ENCODE measurements at places on chromosomes 5 and 9. TPM values are rescaled to one million over a fixed set of nuclear protein-coding genes. Genes with fewer than 3 reads are reported as not detected.

GRCh38 chr9:132116583-132116982 lies 36.9 kb upstream of the MED27 start:
- peak; percentile 79 for ATAC-seq

PCDHGA11 gene
- total RNA-seq, result 1.9 TPM

- peak; percentile 85 for ATAC-seq
Measured at GRCh38 chr5:32531885-32532520, 53.4 kb upstream of the SUB1 start.

DNA sequence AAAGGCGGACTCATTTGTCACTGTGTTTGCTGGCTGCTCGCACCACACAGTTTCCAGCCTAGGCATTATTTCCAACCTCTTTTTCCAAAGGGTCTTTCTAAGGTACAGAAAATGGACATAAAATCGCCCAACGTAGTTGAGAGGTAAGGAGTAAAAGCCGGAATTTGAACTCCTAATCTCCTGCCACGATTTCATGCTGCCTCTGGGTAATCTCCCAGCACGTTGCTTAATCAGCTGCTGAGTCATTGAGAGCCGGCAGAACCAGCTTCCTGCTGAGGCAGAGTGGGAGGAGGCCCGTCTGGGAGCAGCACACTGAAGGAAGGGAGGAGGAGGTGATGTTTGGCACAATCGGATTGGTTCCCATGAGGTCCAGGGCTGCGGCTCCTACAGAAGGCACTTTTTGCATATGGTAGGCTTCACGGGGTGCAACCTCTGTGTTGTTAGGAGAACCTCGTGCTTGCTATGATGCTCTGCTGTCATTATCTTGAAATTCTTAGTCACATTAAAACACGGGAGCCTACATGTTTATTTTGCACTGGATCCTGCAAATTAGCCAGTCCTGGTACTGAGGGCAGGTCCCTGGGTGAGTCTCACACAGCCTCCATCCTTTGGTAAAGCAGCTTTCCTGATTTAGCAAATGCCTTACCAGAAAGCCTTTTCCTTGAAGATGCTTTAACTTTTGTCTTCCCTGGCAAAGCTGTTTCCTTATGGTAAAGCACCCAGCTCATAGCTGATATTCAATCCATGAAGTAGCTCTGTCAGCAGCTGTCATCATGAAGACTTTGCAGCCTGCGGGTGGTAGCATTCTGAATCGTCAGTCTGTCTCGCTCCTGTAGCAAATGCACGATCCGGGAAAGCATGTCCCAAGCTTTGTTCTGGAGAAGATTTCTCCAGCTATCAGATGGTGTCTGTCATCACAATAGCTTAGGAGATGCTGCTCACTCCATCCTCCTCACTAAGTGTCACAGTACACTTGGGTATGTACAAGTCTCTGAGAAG lies 191.6 kb upstream of the MSX2 start:
- ATAC-seq, result peak; percentile 97

Data from esophagus mucosa (tissue), 1 donor.